ENCODE measurements at places on chromosomes 5 and 9.
A peak's percentile ranks its signal among the peaks of the same experiment; 100 is the strongest.

DNA sequence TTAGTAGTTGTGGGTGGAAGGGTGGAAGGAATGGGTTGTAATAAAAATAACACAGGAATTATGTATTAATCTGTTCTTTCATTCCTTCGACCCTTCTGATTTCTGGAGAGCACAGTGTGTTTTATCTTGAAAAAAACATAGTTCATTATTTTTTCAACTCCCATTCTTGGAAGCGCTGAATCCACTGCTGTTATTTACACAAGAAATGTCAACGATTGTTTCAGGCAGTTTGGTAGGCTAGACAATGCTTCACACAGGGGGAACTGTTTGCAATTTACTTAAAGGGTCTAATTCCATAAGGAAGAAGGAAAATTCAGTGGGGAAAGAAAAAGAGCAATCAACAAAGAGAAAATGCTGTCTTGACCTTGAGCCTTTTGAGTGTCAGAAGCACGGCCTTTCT lies 142.9 kb downstream of the TLE1 start:
- no peak for DNase-seq

DNA sequence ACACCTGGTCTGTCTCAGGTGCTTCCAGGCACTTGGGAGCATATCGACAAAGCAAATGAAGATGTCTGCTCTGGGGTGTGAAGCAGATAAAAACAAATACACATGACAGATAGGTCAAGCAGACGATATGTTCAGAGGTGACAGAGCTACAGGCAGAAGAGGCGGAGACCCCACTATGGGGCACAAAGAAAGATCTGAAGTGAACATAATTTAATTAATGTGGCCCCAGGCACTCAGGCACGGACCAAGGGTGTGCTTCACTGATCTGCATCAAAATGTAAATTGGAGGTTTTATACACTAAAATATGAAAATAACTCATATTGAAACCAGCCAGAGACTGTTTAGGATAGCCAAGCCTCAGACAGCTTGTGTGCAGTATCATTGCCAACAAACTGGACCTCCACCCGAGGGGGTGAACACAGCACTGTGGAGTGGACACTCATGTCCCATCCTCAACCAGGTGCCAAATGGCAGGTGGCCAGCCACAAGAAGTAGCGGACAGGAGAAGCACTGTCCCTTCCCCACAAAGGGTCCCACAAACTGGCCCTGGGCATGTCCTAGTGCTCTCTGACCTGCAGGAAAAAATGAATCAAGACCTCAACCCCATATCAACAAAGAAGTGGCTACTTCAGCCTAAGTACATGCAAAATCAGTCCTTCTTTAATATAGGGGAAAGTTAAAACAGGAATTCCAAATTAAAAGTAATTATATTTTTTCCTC lies 29.2 kb downstream of the ROR2 start:
- no peak for DNase-seq

DNA sequence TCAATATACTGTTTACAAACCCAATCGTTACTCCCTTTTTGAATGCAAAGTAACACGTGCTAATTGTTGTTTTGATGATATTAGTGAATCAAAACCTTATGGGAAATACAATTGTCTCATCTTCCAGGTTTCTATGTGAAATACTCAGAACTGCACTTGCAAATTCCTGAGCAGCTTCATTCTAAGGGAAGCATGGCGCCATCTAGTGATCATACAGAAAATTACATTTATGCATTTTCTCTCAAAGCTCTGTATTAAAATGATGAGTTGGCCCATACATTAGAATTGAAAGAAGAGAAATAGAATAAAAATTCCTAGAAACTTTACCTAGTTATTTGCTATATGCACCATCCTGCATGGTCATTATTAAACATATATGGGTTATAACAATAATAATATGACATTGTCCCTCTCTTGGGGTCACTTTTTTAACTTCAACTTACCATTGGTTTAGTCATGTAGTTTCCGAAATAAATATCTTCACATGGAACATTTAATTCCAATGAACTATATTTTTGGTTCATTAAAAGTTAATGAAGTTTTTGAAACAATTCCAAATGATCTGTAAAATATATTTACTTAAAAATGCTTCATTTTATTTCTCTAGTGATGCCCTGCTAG lies 220.0 kb downstream of the PDE4D start:
- no peak for DNase-seq

DNA sequence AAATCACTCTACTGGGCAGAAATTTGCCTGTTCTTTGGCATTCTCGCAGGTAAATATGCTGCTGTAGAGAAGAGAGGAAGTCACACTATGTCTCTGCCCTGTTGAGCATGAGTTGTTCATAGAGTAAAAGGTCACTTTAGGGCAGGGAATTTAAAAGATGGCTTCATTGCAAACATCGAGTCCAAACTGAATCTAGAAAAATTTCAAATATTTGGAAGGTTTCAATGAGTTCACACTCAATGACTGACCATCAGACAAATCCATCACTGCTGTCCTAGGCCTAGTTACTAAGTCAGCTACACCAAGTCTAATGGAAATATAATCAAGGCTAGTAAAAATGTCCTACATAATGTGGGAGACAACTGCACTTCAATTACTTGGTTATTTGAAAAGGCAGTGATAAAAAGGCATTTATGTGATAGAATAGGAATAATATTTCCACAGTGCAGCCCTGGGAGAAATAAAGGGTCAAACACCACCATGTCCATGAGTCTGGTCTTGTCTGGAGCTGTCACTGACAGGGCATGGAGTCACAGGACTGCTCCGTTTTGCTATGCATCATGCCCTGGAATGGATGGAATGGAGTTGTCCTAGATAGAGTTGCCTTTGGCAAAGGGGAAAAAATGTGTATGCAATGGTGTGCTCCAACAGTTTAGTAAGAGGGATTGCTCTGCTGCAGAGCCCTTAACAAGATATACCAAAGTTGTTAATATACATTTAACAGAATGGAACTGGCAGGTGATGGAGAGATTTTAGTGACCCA lies 218.5 kb upstream of the DAPK1 start:
- DNase-seq = no peak

GRCh38 chr5:133247151-133247709 lies 195.4 kb downstream of the HSPA4 start:
- no peak for DNase-seq

DNA sequence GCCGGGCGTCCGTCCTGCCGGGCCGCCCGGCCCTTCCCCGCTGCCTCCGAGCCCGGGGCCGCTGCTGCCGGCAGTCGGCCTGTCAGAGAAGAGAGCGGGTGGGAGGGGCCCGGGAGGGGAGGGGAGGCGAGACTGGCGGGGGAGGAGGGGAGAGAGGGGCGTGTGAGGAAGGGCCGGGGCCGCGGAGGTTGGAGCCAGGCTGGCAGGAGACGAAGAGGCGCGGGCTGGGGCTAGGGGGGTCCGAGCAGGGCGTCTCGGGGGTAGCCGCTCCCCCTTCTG lies 570 bp downstream of the CREBRF start:
- no peak for DNase-seq

DNA sequence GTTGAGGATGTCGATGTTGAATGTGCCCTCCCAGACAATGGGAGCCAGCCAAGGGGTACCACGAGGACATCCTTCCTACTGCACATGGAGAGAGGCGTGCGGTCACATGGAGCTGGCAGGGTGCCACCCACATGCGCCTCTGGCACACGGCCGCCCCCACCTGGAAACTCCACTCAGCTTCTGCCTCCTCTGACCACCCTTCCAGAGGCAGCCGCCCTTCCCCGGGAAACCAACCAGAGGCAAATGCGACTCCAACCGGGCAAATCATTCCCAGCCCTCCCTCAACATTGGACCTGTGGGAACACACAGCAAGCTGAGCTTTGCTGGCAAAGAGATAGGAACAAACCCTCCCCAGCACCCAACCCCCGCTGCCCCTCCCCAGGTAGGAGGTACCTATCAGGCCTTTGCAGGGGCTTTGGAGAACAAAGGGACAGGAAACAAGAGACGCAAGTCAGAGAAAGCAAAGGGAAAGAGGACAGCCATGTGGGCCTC lies 17.5 kb downstream of the ABO start:
- no peak for DNase-seq

- no peak for DNase-seq
These were observed 15.1 kb downstream of the DROSHA start for GRCh38 chr5:31516802-31517201.

- DNase-seq = peak; percentile 4
These were observed 603.3 kb downstream of the KIF4B start for GRCh38 chr5:155616779-155617392.

DNA sequence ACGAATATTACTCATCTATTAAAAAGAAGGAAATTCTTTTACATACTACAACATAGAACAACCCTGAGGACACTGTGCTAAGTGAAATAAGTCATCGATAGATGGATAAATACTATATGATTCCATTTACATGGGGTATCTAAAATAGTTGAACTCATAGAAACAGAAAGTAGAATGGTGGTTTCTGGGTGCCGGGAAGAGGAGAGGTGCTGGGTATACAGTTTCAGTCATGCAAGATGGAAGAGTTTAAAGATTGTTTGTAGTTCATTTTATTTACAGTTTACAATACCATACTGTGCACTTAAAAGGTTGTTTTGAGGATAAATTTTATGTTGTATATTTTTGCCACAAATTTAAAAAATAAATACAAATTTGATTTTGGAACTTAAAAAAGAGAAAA lies 267.5 kb upstream of the ITGA1 start:
- DNase-seq = no peak

- no peak for DNase-seq
These were observed 136.8 kb upstream of the LPCAT1 start for GRCh38 chr5:1660511-1660910.

DNA sequence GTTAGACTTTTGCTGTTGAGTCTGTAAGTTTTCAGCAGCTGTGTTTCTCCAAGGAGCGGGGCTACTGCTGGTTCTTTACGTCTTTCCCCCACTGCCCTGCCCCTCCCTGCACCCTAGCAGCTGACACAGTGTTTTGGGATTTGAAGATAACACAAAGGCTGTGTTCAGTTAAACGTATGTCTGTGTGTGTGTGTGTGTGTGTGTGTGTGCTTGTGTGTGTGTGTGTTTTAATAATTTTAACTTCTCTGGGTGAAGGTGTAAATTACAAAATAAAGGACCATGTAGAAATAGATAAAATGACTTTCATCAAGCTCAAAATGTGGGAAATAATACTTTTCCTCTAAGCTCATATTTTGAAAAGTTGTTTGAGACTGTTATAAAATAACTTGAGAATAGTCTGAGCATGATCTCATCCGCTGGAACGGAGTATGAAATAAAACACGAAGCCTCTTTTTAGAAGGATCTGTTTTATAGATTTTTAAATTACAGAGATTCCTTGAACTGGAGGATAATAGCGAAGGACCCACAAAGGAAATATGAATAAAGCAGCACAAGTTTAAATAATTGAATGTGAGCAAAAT lies 10.9 kb downstream of the ABL1 start:
- DNase-seq = no peak

DNA sequence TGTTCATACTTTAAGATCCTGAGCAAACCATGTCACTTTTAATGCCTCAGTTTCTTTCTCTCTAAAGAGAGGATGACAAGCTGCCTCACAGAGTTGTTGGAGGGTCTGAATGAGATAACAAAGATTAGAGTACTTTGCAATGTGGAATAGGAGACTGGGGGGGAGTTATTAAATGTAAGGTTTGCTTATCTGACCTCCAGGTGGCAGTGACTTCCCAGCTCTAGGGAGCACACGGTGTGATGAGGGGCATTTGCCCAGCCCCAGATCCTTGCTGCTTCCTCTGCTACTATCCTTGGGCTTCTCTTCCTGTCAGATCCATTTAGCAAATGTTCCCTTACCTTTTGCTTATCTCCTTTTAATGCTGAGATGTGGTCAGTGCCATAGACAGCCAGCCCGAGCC lies 30.7 kb downstream of the ENHO start:
- DNase-seq = no peak

DNA sequence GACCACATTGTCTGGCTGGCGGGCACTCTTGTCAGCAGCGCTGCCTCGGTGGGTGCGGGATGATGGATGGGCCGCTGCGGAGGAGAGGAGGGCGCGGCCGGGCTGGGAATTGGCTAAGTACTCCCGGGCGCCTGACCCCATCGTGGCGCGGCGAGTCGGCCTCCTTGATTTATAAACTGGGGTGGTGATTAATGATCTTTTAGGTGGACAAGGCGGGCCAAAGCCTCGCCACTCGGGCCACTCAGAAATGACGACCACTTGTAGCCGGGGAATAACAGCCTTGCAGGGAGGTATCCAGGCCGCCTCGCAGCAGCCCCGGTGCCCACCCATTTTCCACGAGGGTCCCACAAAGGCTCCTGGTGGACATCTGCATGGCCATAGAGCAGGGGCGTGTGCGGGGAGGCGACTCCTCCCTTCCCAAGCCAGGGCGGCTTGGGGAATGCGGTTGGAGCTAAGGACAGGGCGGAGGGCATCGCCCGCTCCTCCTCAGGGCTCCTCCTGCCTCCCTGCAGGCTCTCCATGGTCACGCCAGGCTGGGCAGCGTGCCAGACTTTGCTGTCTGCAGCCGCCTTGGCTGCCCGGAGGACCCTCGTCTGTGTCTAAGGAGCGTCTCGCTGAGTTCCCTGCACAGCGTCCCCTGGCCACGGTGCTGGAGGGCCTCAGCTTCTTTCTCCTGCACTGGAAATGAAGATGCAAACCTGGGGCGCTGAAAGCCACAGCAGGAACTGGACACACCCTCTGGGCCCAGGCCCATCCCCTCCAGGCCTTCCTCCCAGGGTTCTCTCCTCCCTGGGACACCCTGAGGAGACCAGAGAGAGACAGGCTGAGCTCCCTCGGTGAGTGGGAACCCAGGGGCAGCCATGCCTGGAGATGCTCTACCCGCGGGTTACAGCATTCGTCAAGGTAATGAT lies 287.4 kb upstream of the IRX4 start:
- no peak for DNase-seq

DNA sequence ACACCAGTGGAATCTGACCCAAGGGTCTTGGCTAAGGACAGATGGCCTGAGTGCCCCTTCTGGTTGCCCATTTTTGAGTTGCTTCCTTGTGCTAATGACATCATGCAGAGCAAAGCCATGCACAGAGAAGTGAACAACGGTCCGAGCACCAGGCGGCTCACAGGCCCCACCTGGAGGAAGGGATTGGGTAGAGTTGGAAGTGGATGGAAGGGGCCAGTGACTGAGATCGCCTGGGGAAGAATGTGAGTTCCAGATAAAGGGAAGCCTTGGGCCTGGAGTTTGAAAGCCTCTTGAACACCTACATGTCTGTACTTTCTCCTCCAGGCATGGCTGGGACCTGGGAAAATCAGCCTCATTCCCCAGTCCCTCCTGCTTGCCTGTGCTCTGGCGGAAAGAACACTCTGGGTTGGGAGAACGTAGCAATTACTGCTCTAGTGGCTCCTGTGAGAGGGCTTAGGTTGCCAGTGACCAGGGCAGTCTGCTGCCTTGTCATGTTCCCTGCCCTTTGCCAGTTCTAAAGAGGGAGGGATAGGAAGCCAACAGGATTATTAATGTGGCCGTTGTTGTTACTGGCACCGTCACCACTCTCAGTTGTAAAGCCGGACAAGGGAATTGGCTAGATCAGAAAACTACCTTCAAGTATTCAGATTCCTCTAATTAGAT lies 62.5 kb upstream of the PTPN3 start:
- no peak for DNase-seq

All from CD4-positive, alpha-beta memory T cell (primary cell).